ENCODE measurements at places on chromosomes 7 and 10.

GRCh38 chr10:84185526-84186175, 8.7 kb upstream of the CDHR1 start:
- DNase-seq: no peak

DNA sequence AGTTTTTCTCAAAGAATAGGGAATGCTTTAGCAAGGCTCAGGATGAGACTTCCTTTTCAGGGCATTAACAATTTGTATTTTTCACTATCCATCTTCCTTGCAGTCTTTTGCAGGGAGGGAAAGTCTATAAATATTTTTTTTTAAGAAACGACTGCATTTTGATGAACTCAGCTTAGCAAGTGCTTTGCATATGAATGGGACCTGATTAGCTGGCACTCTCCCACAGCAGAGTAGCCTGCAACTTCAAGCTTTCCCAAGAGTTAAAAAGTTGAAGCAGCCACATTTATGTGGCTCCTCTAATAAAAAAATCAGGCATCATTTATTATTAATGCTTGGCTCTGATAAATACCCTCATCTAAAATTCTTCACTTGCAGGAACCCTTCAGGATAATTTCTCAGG, 134.0 kb downstream of the GRID1 start:
- DNase-seq: no peak

- no peak for DNase-seq
These were observed 51.3 kb downstream of the CLEC2L start for GRCh38 chr7:139574618-139575337.

DNA sequence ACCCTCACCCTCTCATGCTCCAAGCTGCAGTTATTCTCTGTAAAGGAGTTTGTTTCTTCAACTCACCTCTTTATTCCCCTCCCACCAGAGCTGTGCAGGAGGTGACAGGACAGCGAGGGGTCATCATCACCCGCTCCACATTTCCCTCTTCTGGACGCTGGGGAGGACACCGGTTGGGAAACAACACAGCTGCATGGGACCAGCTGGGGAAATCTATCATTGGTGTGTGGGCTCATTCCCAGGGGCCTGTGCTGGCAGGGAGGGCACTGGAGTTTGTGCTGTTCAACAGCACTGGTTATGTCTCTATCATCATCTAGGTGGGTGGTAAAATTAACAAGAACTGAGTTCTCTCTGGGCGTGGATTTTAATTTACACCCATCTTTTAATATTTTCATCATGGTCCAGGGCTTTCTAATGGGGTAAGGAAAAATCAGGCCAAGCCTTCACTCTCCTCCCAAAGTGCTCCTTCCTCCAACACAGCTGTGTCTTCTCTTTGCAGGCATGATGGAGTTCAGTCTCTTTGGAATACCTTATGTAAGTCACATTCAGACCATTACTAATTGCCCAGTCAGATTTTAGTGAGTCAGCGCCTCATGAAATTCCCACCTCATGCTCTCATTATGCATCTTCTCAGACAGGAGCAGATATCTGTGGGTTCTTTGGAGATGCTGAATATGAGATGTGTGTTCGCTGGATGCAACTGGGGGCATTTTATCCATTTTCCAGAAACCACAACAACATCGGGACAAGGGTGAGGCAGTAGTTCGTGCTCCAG, 61.6 kb downstream of the PRSS58 start:
- DNase-seq: no peak

GRCh38 chr7:55183897-55184296, 165.1 kb downstream of the EGFR start:
- DNase-seq: no peak

DNA sequence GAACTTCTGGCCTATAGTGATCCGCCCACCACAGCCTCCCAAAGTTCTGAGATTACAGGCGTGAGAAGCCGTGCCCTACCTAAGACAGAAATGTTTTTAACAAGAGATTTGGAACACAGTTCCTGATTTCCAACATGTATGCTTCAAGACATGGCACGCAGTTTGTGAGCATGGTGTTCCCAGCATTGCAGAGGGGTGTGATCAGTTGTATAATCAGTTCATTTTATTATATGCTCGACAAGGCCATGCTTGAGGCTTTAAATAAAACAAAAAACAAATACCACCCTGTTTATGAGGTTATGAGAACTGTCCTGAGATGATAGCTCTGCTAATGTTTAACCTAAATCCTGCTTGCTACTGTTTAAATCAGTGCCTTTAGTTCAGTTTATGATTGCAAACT, 60.2 kb downstream of the TASOR2 start:
- DNase-seq: no peak

DNA sequence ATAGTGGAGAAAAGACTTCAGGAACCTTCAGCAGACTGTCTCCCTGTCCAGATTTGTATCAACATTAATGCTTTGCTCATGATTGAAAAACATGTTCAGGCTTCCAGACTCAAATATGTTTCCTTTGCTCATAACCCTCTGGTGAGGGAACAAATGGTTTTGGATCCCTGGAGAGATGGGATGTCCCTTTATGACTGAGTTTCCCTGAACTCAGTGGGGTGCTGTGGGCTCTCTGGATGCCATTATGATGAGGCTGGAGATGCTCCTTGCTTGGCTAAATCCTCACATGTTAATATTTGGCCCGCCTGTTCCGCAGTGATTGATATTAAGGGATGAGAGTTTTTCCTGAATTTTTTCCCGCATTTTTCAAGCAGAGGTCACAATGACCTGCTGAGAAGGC, 749.4 kb downstream of the SUGCT start:
- no peak for DNase-seq

DNA sequence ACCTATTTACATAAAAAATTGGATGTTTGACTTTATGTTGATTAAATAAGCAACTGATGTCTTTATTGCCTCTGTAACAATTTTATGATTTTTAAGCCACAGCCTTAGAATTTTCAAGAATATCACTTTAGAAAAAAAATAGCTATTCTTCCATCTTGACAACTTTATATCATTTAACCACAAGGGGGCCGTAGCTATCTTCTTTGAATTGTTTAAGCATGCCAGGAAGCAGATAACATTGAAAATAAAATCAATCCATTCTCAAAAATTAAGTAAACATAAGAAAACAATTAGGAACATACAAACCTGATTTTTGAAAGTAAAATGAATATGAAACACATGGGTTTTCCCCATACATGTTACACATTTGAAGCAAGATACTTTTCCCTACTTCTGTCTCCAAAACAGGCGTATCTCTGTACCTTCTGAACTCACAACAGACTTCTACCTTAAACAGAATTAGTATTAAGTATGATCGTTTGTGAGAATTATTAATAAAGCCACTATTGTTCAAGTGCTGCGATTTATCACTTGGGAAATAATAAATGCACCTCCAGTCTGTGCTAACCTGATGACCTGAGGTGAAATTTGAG, 209.0 kb downstream of the CACNA2D1 start:
- no peak for DNase-seq

GRCh38 chr10:114498413-114499111, 94.3 kb upstream of the AFAP1L2 start:
- no peak for DNase-seq

DNA sequence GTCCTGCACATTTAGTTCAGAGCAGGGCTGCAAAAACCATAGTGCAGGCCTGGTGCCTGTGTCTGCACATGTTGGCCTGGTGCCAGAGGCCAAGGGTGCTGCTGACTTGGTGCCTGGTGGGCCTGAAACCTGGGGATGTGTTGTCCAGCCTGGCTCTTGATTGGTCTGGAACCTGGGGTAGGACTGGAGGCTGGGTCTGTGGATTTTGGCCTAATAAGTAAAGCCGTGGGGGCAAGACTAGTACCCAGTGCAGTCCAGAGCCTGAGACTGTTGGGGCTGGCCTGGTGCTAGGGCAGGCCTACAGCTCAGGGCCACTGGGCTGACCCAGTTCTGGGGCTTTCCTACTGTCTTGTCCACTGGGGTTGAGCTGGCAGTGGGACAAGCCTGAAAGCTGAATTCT, 817.9 kb downstream of the DNAJB9 start:
- no peak for DNase-seq

GRCh38 chr7:150860978-150861295, 8.6 kb downstream of the AOC1 start:
- DNase-seq: no peak

GRCh38 chr10:131207584-131208532, 103.7 kb downstream of the TCERG1L start:
- no peak for DNase-seq

- no peak for DNase-seq
These were observed 128.9 kb downstream of the MTPAP start for GRCh38 chr10:30219971-30220751.

DNA sequence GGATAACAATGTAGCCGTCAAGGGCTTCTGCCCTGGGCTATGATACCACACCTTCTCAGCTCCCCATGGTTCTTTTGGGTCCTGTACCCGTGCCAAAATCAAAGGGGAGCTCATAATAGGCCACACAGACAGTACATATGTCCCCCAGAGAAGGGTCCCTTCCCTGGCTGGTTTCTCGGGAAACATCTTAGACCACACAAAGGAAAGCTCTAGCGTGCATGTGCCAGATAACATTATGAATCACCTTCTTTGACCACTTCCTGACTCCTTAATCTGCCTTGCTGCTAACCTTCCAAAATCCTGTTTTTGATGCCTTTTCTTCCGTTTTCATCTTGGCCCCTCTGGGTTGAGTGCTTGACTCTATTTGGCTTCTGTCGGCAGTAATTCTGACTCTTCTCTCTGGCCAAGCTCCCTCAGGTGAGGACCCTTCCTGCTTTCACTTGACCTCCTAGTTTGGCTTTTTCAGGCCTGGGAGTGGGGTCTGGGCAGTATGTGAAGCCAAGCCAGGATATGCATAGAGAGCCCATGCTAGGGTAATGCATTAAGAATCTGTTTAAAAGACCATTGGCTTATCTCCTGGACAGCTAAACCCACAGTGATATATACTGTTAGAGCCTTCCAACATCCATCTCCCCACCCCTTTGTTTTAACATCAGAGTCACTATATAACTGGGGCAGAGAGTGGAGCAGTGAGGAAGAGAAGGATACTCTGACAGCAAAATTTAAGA, 84.8 kb downstream of the ANLN start:
- DNase-seq: no peak
